ENCODE measurements at places on chromosomes 13 and 19. TPM values are rescaled to one million over a fixed set of nuclear protein-coding genes. Genes with fewer than 3 reads are reported as not detected.

GRCh38 chr19:14342809-14343208 is 38.4 kb upstream of the ADGRE5 start:
- no peaks in the 10 kb centered on the region for H3K36me3 ChIP-seq
- H3K4me3 ChIP-seq, result no peak overlapping the region
- no peaks in the 10 kb centered on the region for H3K27me3 ChIP-seq
- H3K27ac ChIP-seq, result no peak overlapping the region
- DNase-seq, result no peak

GRCh38 chr19:43754253-43754502 is 584 bp downstream of the SMG9 start:
- no peaks in the 10 kb centered on the region for H3K36me3 ChIP-seq
- peak overlapping the region; percentile 99 for H3K27ac ChIP-seq
- no peaks in the 10 kb centered on the region for H3K4me1 ChIP-seq
- no peak for DNase-seq
- no peaks in the 10 kb centered on the region for H3K27me3 ChIP-seq

- H3K27me3 ChIP-seq, result no peaks in the 10 kb centered on the region
- no peaks in the 10 kb centered on the region for H3K36me3 ChIP-seq
- no peaks in the 10 kb centered on the region for H3K4me1 ChIP-seq
- DNase-seq, result no peak
Measured at GRCh38 chr19:13463296-13463695, 43.0 kb downstream of the CACNA1A start.

- H3K36me3 ChIP-seq, result no peaks in the 10 kb centered on the region
- H3K4me1 ChIP-seq, result no peaks in the 10 kb centered on the region
- peak; percentile 96 for DNase-seq
- no peaks in the 10 kb centered on the region for H3K27me3 ChIP-seq
Measured at GRCh38 chr19:10027158-10027997, 14.1 kb downstream of the RDH8 start.

The CD79A gene
- not detected for total RNA-seq

- no peaks in the 10 kb centered on the region for H3K36me3 ChIP-seq
- DNase-seq, result no peak
- H3K4me3 ChIP-seq, result no peak overlapping the region
- H3K27ac ChIP-seq, result no peak overlapping the region
Measured at GRCh38 chr13:99959540-99960230, 11.9 kb downstream of the ZIC5 start.

The SLAIN1 gene
- 10.3 TPM for total RNA-seq

The FFAR2 gene
- total RNA-seq, result 0.21 TPM

DNA sequence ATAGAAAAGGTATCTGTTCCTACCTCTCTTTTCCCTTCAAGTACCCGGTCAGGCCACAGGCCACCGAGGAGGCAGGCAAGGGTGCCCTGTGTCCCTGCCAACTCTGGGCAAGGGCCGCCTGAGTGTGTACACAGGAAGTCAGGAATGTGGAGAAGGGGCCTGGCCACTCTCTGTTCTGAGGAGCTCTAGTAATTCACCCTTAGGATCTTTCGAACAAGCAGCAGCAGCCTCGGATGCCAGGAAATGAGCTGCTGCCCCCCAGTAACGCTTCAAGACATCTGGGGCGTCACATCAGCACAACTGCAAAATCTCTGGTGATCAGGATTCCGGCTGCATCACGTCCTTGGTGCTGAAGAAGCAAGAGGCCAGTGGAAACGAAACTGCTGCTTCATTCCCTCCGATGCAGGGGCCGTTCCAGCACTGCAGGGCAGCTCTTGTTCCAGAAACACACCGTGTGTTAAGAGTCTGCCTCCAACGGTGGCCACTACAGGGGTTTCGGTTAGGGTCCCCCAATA is 2.0 kb downstream of the RAB20 start:
- peak; percentile 29 for DNase-seq
- H3K36me3 ChIP-seq, result no peaks in the 10 kb centered on the region
- H3K27me3 ChIP-seq, result no peaks in the 10 kb centered on the region
- no peaks in the 10 kb centered on the region for H3K4me1 ChIP-seq
- H3K4me3 ChIP-seq, result peak overlapping the region; percentile 28

The RNASEH2B gene
- total RNA-seq, result 101 TPM

DNA sequence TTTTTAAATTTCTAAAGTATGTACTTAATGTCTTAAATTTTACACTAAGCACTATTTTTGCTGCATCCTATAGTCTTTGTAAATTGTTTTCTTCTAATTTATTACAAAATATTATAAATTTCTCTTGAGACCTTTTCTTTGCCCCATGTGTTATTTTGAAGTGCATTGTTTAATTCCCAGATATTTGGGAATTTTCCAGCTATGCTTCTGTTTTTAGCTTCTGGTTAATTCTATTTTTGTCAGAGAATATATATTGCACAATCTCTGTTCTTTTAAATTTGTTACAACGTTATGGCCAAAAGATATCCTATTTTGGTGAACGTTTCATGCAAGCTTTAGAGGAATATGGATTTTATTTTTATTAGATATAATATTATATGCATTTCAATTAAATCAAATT is 917.4 kb upstream of the MIR17HG start:
- no peaks in the 10 kb centered on the region for H3K4me1 ChIP-seq
- no peak overlapping the region for H3K27ac ChIP-seq
- no peak for DNase-seq
- no peaks in the 10 kb centered on the region for H3K36me3 ChIP-seq
- no peaks in the 10 kb centered on the region for H3K27me3 ChIP-seq

- H3K27ac ChIP-seq, result no peak overlapping the region
- no peak overlapping the region for H3K4me3 ChIP-seq
- no peaks in the 10 kb centered on the region for H3K36me3 ChIP-seq
Measured at GRCh38 chr13:71831716-71832115, 35.3 kb downstream of the DACH1 start.

The BBC3 gene
- 11.1 TPM for total RNA-seq

The LYL1 gene
- 10.8 TPM for total RNA-seq

DNA sequence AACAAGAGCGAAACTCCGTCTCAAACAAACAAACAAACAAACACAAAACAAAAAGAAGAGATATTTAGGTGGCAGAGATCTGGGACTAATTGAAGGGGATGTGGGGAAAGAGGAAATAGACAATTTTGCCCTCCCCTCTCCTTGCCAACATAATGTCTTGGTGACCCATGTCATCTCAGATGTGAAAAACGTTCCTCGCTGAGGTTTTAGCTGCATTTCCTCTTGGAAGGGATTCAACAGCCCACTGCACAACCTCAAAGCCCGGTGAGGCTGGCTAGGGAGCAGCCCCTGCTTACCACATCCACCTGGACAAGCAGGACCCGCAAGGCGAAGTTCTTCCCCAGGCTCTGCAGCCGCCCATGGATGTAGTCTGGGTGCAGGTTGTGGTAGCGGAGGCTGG is 4.9 kb downstream of the ERCC1 start:
- no peaks in the 10 kb centered on the region for H3K27me3 ChIP-seq
- H3K4me1 ChIP-seq, result no peaks in the 10 kb centered on the region
- H3K36me3 ChIP-seq, result no peaks in the 10 kb centered on the region

GRCh38 chr19:35975608-35976214 is 19.3 kb upstream of the SDHAF1 start:
- H3K27me3 ChIP-seq, result no peaks in the 10 kb centered on the region
- DNase-seq, result no peak
- no peaks in the 10 kb centered on the region for H3K36me3 ChIP-seq
- H3K4me1 ChIP-seq, result no peaks in the 10 kb centered on the region

All from uterus (tissue), 4 donors.